ENCODE measurements at places on chromosomes 2 and 18. TPM values are rescaled to one million over a fixed set of nuclear protein-coding genes. Genes with fewer than 3 reads are reported as not detected.

The ATAD2B gene
- 16.1 TPM for total RNA-seq

The XDH gene
- 1.2 TPM for total RNA-seq

The TEKT4 gene
- total RNA-seq, result not detected

The CEBPZOS gene
- total RNA-seq, result 43.5 TPM

The AFG3L2 gene
- total RNA-seq, result 81.7 TPM

All from H1 (cell line).